ENCODE measurements at places on chromosomes 12 and 14.

GRCh38 chr12:125888921-125889320, 823.7 kb downstream of the AACS start:
- no peak for DNase-seq

- DNase-seq, result no peak
These were observed 3.3 kb upstream of the ATG101 start for GRCh38 chr12:52066346-52067080.

DNA sequence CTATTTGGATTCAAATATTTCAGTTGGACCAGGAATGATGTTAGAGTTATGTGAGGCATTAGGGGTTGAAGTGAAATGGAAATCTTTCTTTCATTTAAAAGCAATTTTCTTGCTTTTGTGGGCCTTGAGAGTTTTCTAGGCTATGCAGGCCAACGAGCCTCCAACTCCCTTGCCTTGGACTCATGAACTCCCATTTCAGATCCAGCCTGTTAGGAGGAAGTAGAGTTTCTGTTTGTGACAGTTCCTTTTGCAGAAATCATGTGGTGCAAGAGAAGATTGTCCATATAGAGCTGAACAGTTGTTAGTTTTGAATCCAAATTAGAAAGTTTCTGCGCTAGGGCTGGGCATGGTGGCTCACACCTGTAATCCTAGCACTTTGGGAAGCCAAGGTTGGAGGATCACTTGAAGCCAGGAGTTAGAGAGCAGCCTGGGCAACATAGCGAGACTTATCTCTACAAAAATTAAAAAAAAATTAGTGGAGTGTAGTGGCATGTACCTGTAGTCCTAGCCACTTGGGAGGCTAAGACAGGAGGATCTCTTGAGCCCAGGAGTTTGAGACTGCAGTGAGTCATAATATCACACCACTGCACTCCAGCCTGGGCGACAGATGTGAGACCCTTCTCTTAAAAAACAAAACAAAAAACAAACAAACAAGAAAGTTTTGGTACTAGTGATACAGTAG, 47.3 kb upstream of the MED13L start:
- no peak for DNase-seq

DNA sequence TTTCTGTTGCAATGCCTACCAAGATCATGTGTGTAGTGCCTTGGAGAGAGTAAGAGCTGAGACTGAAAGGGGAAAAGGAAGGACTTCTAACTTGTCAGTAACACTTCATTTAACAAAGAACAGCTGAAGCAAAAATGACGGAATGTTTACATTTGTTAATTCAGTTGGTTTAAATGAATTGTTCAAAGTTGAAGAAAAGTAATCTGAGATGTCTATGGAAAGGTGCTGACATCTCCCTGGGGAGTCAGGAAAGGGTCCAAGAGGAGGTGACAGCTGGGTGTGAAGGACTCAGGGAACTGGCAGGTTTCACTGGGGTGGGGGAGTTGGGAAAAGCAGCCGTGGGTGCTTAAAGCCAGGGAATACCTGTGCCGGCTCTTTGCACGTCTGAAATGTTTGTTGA, 7.9 kb downstream of the TMEM63C start:
- no peak for DNase-seq

- DNase-seq, result no peak
These were observed 22.4 kb downstream of the FAM222A start for GRCh38 chr12:109735825-109736551.

DNA sequence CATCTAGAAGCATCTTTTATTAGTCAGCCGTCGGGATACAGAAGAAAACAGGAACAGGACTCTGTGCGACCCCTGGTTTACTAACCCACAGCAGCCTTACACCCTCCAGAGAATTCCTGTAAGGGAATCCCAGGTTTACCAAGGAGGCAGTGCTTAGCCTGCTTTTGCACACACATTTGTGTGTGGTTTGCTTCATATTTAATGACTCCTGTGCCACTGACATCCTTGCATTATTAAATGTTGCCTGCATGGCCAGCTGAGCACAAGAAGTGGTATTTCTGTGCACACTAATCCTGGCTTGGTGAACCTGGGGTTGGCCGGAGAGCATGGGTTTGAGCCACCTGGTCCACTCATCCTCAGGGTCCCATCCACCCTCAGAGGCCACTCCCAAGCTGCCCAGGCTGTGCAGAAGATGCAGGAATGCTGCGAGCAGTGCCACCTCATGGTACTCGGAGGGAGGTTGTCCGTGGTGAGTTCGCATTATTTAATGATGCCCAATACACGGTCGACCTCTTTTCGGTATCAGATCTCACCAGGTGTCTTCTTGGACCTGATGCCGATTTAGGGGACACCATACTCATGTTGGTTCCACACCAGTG, 152.4 kb upstream of the RTL1 start:
- DNase-seq, result no peak
